ENCODE measurements at places on chromosomes 12 and 14. TPM values are rescaled to one million over a fixed set of nuclear protein-coding genes. Genes with fewer than 3 reads are reported as not detected.
A peak's percentile ranks its signal among the peaks of the same experiment; 100 is the strongest.

DNA sequence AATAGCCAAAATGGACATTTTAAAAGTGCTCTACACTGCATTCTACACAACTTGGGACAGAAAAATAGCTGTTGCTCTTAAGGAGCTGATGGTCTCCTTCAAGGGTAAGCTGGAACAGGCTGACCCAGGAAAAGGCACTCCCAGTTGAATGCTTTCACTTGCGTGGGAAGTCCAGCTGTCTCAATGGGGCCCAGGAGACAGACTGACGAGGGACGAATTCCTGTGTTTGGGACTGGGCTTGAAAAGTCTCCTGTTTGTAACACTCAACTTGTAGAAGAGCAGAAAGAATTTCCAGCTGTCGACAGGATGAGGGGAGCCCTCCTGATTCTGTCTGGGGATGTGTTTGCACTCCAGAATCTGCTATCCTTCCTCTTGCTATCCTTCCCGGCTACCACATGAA lies 180.8 kb downstream of the ZFP36L1 start:
- DNase-seq = no peak

- DNase-seq = no peak
Measured at GRCh38 chr12:123387508-123388176, 3.7 kb downstream of the KMT5A start.

DNA sequence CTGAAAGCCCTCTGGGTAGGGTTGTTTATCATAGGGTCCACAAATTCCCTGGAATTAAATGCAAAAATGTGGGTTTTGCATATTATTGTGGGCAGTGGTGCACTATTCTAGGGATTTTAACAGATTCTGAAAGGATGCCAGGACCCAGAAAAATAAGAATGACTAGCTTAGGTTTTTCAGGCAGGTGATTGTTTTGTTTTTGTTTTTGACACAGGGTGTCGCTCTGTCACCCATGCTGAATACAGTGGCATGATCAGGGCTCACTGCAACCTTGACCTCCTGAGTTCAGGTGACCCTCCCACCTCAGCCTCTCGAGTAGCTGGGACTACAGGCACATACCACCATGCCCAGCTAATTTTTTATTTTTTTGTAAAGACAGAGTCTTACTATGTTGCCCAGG lies 19.2 kb downstream of the GALNT6 start:
- no peak for DNase-seq

- no peak for DNase-seq
Measured at GRCh38 chr12:114265036-114265435, 140.9 kb downstream of the TBX5 start.

DNA sequence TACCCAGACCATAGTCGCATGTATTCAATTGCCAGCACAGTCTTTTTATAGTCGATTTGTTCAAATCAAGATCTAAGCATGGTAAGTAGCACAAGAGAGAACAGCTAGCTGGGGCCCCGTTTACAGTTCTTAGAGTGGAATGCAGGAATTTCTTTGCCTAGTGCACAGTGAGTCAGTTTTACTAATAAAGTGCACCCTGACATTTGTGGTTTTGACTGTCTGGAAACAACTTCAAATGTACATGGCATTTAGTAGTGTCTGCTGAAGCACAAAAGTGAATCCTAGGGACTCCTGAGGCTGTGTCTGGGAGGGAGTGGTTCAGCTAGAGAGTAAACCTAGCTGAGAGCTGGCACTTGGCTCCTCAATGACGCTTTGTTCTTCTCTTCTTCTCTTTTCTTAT lies 64.9 kb downstream of the TMX1 start:
- no peak for DNase-seq

DNA sequence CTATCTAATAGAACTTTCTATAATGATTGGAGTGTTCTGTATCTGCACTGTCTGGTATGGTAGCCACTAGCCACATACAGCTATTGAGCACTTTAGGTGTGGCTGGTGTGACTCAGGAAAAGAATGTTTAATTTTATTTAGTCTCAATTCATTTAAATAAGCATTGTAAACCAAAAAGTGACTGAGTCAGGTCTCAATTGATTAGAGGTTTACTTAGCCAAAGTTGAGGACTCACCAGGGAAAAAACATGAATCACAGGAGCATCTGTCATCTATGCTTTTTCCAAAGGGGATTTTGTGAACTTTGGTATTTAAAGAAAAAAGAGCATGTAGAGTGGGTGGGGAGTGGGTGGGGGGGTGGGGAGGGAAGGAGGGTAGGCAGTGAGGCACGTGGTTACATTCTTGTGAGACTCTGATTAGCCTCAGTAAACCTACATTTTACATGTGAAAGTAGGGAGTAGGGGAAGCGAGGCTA lies 473.1 kb downstream of the ATP23 start:
- DNase-seq = no peak

GRCh38 chr14:54784060-54784459 lies 118.6 kb downstream of the GCH1 start:
- DNase-seq = no peak

DNA sequence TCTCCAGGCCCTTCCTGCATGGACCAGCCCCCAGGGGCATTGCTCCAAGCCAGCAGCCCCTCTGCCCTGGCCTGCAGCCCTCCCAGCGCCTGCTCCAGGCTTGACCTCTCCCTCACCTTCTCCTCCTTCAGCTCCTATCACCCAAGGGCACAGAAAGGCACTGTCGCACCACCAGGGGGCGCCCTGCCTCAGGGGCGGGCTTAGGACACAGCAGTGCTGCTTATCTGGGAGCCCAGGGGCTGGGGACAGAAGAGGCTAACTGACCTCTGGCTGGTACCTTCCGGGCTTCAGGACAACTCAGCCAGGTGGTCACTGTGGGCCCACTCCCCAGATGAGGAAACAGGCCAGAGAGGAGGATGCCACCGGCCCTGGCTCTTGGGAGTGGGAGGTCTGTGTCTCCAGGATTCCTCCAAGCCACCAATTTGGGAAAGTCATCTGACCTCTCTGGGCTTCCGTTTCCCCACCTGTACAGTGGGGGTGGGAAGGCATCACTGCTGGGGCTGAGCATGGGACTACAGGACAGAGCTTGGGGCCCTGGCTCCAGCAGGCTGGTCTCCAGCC lies 25.3 kb upstream of the GPR132 start:
- DNase-seq = no peak

- DNase-seq = no peak
Measured at GRCh38 chr12:113071135-113072112, 14.9 kb downstream of the DTX1 start.

DNA sequence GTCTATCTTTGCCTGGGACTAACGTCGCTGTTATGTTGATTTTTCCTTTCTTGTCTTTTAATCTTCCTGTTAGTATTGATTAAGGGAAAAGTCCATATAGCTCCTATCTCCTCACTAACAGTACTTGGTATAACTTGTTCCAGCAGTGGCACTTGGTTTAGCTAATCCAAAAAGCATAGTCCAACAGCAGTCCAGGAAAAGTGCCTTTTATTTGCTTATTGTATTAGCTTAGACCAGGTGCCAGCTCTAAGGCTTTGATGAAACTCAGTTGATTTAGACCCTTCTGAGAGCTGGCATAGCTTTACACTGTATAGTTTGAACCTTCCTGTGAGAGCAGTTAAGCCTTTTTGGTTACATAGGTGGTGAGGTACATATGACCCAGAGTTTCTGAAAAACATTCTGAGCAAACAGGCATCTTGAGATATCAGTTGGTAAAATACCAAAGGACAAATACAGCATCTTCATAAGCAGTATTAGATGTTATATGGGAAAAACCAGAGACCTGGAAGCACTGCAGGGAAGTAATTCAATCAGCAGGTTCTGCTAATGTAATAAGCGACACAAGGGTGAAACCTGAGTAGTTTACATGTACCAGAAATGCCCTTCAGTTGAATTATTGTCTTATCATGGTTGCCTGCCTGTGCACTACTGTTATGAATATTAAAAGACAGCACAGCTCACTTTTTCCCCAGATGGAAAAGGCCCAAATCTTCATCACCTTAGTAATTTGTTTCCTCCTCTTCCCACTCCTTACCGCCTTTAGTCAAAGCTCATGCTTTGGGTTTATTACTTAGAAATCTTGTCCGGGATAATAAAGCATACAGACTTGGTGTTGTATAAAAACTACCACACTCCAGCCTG lies 13.0 kb downstream of the PELI2 start:
- no peak for DNase-seq

- DNase-seq = no peak
Measured at GRCh38 chr12:56840922-56841321, 77.8 kb downstream of the HSD17B6 start.

GRCh38 chr14:23185063-23185462 lies 1.6 kb upstream of the SLC7A8 start:
- no peak for DNase-seq

GRCh38 chr14:68627050-68627867 lies 165.6 kb downstream of the ZFP36L1 start:
- DNase-seq = no peak

- DNase-seq = no peak
Measured at GRCh38 chr12:55970775-55971174, 3.1 kb upstream of the RAB5B start.

DNA sequence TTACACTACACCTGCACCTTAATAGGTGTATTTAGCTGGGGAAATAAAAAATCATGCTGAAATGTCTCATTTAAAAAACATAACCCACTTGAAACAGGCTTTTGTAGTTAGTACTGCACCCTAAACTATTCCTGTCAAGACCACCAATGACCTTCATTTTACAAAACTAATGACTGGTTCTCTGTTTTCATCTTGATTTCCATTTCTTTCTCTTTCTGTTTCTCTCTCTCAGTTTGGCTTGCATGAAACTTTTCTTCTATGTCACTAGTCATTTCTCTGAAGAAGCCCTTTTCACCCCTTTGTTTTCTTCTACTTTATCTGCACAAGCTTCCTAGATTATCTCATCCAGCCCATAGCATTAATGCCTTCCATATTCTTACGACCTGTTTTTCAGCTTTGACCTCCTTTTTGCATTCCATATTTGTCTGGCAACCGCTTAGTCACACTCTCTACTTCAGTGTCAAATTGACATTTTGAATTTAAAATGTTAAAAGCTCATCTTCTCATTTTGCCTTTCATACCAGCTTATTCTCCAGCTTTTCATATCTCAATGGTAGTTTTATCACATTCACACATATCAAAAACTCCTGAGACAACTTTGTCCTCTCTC lies 32.7 kb upstream of the KLRF1 start:
- DNase-seq = no peak

- DNase-seq = no peak
Measured at GRCh38 chr14:35696575-35696974, 112.5 kb downstream of the RALGAPA1 start.

GRCh38 chr12:124457287-124458219 lies 109.9 kb downstream of the NCOR2 start:
- DNase-seq = no peak

DNA sequence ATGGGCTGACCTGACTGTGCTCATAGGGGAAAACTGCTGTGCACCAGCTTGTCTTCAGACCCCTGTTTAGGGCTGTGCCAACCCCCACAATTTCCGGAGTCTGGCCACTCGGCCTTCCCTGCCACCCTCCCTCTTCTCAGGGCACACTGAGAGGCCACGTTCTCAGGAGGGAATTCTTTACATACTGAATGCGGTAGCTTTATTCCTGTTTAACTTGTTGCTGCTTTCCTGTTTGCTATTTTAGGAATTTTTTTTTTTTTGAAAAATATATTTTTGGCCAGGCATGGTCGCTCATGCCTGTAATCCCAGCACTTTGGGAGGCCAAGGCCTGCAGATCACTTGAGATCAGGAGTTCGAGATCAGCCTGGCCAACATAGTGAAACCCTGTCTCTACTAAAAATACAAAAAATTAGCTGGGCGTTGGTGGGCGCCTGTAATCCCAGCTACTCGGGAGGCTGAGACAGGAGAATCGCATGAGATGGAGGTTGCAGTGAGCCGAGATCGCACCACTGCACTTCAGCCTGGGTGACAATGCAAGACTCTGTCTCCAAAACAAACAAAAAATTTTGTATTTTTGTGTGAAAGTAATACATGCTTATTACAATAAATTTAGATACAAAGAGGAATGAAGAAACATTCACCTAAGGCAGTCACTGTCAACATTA lies 39.5 kb downstream of the TPCN1 start:
- DNase-seq = no peak

- no peak for DNase-seq
Measured at GRCh38 chr12:52975204-52975603, 26.3 kb downstream of the KRT18 start.

- peak; percentile 7 for DNase-seq
Measured at GRCh38 chr14:56592746-56593544, 13.3 kb downstream of the TMEM260 start.

CCDC88C gene
- polyA plus RNA-seq = 34.6 TPM

BMP4 gene
- 48.0 TPM for polyA plus RNA-seq

TGFB3 gene
- polyA plus RNA-seq = 12.0 TPM

SLC5A8 gene
- 33.8 TPM for polyA plus RNA-seq

LTBR gene
- polyA plus RNA-seq = 60.4 TPM

ASB2 gene
- 0.58 TPM for polyA plus RNA-seq

TRHDE gene
- 27.9 TPM for polyA plus RNA-seq

DEGS2 gene
- 10.7 TPM for polyA plus RNA-seq

PMEL gene
- polyA plus RNA-seq = 3.2 TPM

PRH2 gene
- polyA plus RNA-seq = 0.41 TPM

PIP4P1 gene
- 34.9 TPM for polyA plus RNA-seq

NAA25 gene
- 23.8 TPM for polyA plus RNA-seq

IQSEC3 gene
- 5.8 TPM for polyA plus RNA-seq

FSCB gene
- polyA plus RNA-seq = not detected

RNU4-1 gene
- not detected for polyA plus RNA-seq

SRRM4 gene
- polyA plus RNA-seq = 0.03 TPM

CACNB3 gene
- polyA plus RNA-seq = 55.1 TPM

CLEC4A gene
- polyA plus RNA-seq = 2.3 TPM

COCH gene
- polyA plus RNA-seq = 3.1 TPM

POTEM gene
- polyA plus RNA-seq = not detected

ETFBKMT gene
- polyA plus RNA-seq = 6.1 TPM
